ENCODE measurements at places on chromosomes 5 and 9.

GRCh38 chr9:16150501-16150900 is 597.7 kb downstream of the CCDC171 start:
- no peak for DNase-seq

DNA sequence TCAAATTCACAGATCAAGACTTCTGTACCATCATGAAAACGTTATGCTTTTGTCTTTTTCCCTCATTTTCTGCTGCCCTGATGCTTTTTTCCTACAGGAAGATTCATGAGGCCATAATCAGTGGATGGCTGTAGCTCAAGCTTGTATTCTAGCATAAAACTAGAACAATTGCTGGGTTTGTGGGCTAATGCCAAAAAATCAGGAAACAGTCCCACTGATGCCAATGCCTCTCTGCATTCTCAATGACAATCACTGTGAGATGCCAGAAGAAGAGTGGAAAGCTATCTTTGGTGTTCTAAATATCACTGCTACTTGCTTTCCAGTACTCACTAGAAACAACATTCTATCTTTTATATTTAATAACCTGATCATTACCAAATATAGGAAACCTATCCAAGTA is 33.3 kb upstream of the FAM170A start:
- no peak for DNase-seq

DNA sequence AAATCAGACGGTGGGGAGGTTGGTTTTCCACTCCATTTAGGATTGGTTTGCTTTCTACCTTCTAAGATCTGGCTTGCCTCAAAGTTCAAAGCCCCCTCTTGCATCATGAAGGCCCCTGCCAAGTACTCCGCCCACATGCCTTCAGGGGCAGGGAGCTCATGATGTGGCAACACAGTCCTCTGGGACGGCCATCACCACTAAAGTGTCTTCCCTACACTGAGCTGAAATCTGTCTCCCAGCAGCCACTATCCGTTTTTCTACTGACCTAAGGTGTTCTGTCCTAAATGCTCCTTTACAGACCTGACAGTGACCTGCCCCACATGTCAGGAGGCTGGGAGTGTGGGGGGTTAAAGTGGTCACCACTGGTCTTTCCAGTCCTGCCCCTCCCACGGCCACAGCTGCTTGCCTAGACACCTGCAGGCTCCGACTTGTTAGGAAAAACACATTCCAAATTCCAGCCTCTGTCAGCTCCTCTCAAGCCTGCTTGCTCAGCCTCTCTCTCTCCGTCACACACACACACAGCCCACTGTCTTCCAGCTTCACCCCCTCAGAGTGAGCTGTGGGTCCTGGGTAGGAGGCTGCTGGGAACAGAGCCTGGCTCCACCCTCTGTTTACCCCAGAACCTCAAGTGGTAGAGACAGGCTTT is 44.9 kb downstream of the SHB start:
- no peak for DNase-seq

GRCh38 chr5:42090162-42090561 is 165.1 kb downstream of the FBXO4 start:
- no peak for DNase-seq

DNA sequence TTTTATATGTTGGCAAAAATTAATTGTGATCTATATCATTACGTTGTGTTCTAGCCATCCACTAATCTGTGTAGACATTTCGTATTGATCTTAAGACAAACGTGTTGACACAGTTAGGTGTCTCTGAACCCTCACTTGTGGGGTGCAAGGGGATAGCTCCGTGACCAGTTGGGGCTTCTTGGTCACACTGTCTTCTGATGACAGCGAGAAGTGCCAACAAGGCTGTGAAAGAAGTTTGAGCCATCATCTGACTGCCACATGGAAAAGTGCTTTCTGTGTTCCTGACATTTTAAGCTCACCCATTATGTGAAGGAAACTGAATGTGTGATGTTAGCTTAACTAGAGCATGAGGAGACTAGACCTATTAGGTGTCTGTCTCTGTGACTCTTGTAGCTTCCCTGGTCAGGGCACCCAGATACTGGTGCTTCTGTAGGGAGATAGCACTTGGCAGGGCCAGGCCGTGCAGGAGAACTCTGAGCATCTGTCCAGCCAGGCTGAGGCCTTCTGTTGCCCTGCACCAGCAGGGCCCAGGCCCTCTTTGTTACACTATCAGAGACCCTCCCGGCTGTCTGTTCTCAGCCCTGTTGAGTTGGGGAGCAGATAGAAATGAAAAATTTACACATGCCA is 52.8 kb upstream of the PHF2 start:
- no peak for DNase-seq

- no peak for DNase-seq
These were observed 140.3 kb upstream of the RASA1 start for GRCh38 chr5:87127426-87127825.

DNA sequence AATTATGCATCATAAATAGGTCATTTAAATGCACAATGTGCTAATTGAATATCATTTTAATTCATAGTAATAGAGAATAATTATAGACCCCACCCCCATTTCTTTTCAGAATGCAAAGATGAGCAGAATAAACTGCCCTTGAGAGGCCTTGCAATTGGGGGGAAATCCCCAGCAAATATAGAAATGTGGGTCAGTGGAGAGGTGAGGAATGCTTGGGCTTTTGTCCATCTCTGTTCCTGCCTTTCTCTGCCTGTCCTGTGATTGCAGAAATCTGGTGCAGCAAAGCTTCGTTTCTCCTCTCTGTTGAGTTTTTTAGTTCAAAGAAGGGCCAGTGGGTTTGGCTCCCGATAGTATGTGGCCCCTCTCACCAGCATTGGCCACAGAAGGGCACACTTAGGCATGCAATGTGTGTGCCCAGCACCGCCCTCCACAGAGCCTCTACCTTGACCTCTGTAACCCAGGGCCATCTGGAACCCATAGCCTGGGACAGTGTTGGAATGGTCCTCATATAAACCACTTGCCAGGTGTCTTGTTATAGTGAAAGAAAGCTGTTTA is 164.2 kb downstream of the SEMA6A start:
- no peak for DNase-seq
